ENCODE measurements at places on chromosomes 1 and 21.
A peak's percentile ranks its signal among the peaks of the same experiment; 100 is the strongest.

DNA sequence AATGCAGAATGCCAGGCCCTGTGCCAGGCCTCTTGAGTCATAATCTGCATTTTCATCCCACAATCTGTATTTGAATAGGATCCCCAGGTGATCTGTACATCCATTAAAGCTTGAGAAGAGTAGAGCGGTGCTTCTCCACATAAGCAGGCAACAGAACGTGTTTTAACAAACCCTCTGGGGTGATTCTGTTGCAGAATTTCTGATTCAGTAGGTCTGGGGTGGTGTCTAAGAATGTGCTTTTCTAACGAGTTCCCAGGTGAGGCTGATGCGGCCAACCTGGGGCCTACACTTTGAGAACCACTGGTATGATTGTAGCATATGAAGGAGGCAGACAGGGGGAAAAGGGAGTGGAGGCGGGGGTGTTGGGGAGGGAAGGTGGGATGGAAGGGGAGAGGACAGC is 78.4 kb upstream of the POU3F1 start:
- DNase-seq, result no peak

DNA sequence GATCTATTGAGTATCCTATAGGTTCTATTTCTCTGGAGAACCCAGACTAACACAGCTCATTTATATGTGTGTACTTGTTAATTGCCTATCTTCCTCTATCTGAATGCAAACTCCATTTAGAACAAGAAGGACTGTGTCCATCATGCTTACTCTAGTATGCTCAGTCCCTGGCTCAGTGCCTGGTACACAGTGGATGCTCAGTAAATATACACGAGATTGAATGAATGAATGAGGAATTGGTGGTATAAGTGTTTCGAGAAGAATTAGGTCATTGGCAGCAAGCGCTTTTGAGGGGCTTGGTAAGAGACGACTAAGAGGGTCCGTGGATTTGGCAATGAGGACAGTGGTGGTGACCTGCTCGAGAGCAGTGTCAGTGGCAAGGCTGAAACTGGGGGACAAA is 112.5 kb downstream of the CSMD2 start:
- no peak for DNase-seq

DNA sequence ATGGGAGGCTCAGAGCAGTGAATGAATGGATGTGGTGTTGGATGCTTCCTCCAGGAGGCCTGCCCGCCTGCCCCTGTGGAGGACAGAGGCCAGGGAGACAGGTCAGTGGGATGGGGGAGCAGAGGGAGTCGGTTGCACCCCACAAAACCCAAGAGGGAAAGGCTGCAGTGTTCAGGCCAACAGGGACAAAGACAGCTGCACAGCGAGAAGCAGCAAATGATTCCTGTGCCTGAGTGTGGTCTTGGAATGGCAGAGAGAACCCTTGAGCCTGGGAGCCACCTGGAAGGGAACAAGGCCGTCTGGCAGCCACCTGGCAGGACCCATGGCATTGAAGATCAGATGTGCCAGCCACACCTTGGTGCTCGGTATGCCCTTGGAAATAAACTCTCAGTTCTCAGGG is 8.1 kb downstream of the TFF3 start:
- DNase-seq, result no peak

GRCh38 chr1:83102630-83103071 is 896.3 kb downstream of the TTLL7 start:
- no peak for DNase-seq

- DNase-seq, result no peak
Measured at GRCh38 chr1:47186267-47187185, 3.3 kb downstream of the PDZK1IP1 start.

GRCh38 chr1:111621050-111621449 is 1.5 kb downstream of the RAP1A start:
- DNase-seq, result peak; percentile 31

- DNase-seq, result no peak
Measured at GRCh38 chr1:230455291-230455690, 29.2 kb upstream of the PGBD5 start.

Data from naive thymus-derived CD8-positive, alpha-beta T cell (primary cell).